Panc1 (cell line): ENCODE measurements at places on chromosomes 6 and 20. TPM values are rescaled to one million over a fixed set of nuclear protein-coding genes. Genes with fewer than 3 reads are reported as not detected.

C20orf141 gene
- not detected for total RNA-seq

DNA sequence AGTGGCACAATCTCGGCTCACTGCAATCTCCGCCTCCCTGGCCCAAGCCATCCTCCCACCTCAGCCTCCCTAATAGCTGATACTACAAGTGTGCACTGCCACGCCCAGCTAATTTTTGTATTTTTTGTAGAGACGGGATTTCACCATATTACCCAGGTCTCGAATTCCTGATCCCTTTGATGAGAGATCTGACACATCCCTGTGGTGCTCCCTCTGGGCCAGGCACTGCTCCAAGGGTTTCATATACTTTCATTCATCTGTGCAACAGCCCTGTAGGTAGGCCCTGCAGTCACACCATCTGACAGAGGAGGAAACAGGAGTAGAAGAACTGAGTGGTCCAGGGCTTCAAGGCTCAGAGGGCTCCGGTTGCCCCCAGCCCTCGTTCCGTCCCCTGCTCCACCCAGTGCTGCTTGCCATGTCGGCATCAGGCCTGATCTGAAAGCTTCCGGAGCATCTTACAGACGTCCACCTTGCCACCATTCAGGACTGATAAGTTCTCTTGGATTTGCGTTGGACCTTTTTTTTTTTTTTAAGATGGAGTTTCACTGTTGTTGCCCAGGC lies 3.3 kb downstream of the ZGPAT start:
- no peak for DNase-seq

DNA sequence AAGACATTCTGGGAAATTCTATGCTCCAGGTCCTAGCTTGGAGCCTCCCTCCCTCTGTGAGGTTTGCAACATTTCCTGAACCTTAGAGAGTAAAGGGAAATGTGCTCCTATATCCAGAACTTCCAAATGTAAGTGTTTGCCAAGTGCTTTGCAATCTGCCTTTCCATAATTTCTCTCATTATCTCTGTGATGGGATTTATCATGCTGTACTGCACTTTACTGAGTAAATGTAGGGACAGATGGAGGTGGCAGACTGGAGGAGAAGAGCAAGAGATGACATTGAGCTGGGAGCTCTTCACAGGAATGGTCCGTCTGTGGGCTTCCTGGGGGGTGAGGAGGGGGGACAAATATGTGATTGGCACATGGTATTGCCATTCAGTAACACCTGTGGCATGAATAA lies 184.3 kb downstream of the SOX4 start:
- no peak for DNase-seq

DNA sequence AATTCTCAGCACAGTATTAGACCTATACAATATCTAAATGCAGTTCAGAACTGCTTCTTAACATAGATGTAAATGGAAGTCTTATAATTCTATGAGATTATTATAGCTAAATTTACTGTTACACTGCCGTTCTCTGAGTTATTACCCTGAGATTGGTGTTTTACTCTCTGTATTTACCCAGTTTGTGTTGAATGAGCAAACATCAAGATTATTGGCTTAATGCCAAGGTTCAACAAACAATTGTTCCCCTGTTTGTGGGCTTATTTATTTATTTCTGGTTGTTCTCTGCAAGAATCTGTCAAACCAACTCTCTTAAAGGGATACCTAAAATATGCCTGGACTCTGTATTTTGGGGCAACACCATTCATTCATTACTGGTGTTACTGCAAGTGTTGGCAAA lies 5.2 kb upstream of the STMND1 start:
- no peak for DNase-seq

GRCh38 chr6:155530219-155530834 lies 74.7 kb upstream of the NOX3 start:
- DNase-seq, result no peak

DNA sequence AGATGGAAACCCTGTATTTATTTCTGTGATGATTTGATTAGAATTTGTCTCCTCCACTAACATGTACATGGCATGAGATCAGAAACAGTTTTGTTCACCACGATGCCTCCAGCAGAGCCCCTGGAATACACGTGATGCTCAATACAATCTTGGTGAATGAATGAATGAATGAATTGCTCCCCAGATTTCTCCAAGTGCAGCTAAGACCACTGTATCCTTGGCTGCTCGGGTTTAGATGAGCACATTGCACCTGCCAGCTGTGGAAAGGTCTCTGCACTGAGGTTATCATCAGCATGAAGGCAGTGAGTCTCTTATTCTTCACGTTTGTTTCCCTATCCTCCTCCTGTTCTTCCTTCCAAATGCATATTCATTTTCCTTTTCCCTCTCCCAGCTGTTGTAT lies 17.9 kb downstream of the CASS4 start:
- no peak for DNase-seq

DNA sequence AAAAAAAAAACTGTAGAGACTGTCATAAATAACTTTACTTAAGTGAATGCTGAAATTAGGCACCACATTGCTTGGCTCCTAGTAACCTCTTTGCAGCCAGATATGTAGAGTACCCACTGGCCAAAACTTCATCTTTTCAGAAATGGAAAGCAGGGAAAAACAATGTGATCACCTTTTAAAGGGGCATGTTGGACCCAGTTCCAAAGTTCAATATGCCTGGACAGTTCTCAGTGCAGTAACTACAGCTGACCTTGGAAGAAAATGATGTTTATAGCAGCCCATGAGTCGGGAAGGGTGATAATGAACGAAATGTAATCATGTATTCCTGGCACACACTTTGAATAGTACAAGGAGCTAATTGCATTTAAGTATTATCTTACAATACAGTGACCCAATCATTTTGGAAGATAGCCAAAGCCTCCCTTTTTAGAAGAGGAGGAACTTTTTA lies 93.6 kb upstream of the TAB2 start:
- DNase-seq, result no peak

SPATS1 gene
- not detected for total RNA-seq

DNA sequence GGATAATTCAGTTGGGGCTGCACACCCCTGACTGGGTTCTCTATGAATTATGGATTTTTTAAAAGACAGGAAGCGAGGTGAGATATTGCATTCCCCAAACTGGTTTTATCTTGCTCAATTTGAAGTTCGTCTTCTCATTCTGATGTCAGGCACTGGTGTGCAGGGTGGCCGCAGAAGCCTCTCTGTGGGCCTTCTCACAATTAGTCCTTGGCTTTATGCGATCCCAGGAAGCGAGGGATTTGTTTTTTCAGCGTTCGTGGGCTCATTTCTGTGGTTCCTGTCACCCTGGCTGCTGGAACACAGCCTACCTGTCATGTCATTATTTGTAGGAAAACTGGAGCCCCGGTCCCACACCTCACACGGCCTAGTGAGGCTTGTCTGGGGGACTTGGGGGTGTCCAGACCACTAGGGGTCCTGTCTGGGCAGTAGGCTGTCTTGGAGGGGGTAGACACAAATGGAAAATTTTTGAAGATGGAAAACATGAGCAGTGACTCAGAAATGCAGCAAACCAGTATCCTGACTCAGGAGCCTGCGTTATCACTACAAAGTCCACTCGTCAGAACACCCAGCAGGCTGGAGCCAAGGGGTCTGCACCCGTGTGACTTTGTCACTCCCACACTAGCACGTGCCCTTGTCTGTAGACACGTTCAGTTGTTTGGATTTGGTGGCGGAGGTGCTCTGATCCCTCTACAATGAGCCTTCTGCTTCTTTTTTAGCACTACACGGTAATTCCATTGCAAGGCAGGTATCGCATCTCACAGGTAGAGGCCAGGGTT lies 42.2 kb downstream of the GNAS-AS1 start:
- no peak for DNase-seq

SLC44A4 gene
- 2.7 TPM for total RNA-seq

DNA sequence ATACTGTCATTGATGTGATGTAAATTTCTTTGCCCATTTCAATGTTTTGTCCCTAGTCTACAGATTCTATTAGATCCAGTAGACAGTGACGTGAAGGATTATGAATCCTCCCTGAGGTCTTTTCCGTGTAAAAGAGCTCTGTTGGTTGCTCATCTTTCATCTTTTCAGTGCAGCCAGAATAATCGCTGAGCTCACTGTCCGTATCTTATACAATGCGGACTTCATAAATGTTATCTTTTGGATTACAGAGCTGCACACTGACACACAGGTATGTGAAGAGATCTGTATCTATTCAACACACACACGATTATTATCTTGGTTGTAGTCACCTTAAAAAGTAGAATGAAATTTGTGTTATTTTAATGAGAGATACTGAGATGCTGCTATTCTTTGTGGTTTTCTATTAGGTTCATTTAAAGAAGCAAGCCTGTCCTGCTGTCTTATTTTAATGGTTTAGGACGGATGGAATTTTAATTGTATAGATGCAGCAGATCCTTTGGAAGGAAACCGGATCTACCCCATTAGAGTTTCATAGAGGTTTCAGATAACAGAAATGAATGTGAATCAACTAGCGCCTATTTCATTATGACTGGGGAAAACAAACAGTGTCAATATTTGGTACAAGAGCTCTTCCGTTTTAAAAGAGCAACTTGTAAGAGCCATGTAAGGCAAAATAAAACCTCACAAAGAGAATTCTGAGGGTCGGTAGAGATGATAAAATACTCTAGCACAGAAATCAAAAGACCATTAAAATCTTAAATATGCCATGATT lies 79.4 kb downstream of the BMP6 start:
- DNase-seq, result no peak

DNA sequence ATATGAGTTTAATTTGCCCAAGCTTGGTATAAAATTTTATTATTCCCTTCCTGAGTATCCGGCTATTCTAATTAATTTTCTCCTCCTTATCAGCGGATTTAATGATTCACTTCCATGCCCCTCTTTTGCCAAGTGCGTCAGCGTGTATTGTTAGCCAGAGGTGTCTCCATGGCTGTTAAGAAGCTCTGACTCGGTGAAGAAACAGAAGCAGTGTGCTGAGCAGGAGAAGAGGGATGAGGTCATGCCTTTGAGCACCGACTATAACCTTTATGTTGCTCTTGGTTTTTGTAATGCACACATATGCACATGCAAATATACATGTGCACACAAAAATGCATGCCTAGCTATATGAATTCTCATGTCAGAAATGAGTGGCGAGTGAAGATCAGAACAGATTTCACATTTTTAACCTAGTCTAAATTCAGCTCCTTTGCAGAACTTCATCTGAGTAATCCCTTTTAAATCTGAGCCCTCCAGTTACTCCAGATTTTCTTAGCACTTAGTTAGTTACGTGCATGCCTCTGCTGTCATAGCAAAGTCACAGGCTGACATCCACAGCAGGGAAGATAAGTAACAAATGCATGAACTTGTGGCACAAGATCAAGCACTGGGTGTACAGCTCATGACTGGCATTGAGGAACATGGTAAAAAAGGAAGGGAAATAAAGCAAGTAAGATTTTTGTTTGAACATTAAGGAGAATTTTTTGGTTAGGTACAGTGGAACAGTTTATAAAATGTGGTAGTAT lies 24.3 kb downstream of the HTR1E start:
- DNase-seq, result no peak

DNA sequence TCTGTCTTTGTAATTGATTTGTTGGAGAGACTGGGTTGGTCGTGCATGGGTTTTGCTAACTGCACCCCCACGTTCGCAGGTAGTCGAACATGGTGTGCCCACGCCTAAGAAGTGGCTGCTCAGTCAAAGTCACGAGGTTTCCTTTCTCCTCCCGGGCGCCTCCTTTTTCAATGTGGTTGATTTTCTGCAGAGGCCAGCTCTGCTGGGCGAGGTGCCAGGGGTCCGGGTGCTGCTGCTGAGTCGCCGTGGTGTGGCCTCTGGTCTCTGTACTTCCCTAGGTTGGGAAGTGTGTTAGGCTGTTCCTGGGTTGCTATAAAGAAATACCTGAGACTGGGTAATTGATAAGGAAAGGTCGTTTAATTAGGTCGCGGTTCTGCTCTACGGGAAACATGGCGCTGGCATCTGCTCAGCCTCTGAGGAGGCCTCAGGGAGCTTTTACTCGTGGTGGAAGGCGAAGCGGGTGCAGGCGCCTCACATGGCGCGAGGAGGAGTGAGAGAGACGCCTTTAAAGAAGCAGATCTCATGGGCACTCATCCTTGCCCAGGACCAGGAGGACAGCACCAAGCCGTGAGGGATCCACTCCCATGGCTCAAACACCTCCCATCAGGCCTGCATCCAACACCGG lies 14.1 kb downstream of the OSBPL2 start:
- DNase-seq, result no peak
